ENCODE measurements at places on chromosomes 16 and 17. TPM values are rescaled to one million over a fixed set of nuclear protein-coding genes. Genes with fewer than 3 reads are reported as not detected.

NFATC3 gene
- total RNA-seq: 153 TPM

RAMP2 gene
- not detected for total RNA-seq

MYH4 gene
- not detected for total RNA-seq

TBX6 gene
- total RNA-seq: 0.10 TPM

G6PC1 gene
- not detected for total RNA-seq

PERCC1 gene
- total RNA-seq: 0.84 TPM

SKAP1 gene
- total RNA-seq: 40.1 TPM

PRR15L gene
- not detected for total RNA-seq

FN3K gene
- 0.73 TPM for total RNA-seq

KRTAP9-3 gene
- not detected for total RNA-seq

ITGA2B gene
- 54.5 TPM for total RNA-seq

CDH16 gene
- not detected for total RNA-seq

CRISPLD2 gene
- total RNA-seq: 17.5 TPM

BCAR1 gene
- total RNA-seq: 0.10 TPM

SPN gene
- 29.7 TPM for total RNA-seq

XYLT2 gene
- 6.8 TPM for total RNA-seq

PDILT gene
- total RNA-seq: not detected

MYH3 gene
- total RNA-seq: 2.3 TPM

TNFRSF17 gene
- total RNA-seq: 0.21 TPM

OTOP2 gene
- not detected for total RNA-seq

All from mononuclear cell (primary cell).